ENCODE measurements at places on chromosomes 13 and 19. TPM values are rescaled to one million over a fixed set of nuclear protein-coding genes. Genes with fewer than 3 reads are reported as not detected.

POSTN gene
- 0.41 TPM for total RNA-seq

- no peaks in the 10 kb centered on the region for H3K36me3 ChIP-seq
- no peak for DNase-seq
- H3K4me3 ChIP-seq = no peak overlapping the region
- H3K27me3 ChIP-seq = peaks cover 14% of the 10 kb centered on the region
- H3K4me1 ChIP-seq = peaks cover 2% of the 10 kb centered on the region
- no peak overlapping the region for H3K27ac ChIP-seq
These were observed 24.5 kb upstream of the DPP9 start for GRCh38 chr19:4748185-4748584.

CYP4F2 gene
- not detected for total RNA-seq

GRK1 gene
- total RNA-seq = 0.54 TPM

DNA sequence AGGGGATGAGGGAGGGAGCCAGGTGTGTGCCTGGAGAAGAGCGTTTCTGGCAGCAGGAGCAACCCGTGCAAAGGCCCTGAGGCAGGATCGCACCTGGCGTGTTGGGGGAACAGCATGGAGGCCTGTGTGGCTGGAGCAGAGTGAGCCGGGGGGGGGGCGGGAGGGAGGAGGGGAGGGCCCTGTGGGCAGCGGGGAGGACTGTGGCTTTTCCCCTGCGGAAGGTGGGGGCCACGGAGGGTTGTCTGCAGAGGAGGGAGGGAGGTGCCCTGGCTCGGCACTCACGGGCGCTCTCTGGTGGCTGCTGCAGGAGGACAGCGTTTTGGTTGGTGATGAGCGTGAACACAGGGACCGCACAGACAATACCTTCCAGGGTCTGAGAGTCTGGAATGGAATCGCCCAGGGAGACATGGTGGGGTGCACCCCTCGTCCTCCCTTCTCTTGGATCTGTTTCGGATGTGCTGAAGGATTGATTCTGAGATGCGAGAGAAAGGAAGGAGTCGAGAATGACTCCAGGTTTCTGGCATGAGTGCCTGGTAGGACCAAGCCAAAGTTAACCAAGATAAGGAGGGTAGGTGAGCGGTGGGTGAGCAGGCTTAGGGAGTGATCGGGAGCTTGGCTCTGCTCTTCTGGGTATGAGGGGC, 6.5 kb downstream of the RAB11B start:
- DNase-seq = peak; percentile 78
- H3K27ac ChIP-seq = peak overlapping the region; percentile 92
- peaks cover 22% of the 10 kb centered on the region for H3K27me3 ChIP-seq

DNA sequence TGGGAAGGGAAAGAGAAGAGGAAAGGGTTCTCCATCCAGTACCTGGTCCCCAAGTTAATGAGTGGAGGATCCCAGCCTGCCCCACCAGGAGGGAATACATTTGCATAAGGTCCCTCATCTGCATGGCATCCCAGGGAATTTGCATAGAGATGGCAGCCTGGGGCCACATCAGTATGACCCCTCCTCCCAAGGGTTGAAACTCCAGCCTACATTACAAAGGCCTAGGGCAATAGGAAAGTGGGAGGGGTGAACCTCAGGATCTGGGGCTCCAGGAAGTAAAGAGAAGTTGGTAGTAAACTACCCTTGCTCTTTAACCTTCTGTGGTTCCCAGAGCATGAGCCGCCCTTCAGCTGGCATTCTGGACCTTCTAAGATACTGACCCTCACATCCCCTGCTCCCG, 6.8 kb upstream of the NECTIN2 start:
- no peak for DNase-seq
- no peak overlapping the region for H3K4me3 ChIP-seq
- no peaks in the 10 kb centered on the region for H3K36me3 ChIP-seq
- no peaks in the 10 kb centered on the region for H3K4me1 ChIP-seq

GRCh38 chr19:573519-573825, 1.1 kb downstream of the BSG start:
- peaks cover 20% of the 10 kb centered on the region for H3K4me1 ChIP-seq
- peak overlapping the region; percentile 14 for H3K27ac ChIP-seq
- DNase-seq = no peak
- peaks cover 7% of the 10 kb centered on the region for H3K27me3 ChIP-seq
- H3K4me3 ChIP-seq = peak overlapping the region; percentile 86

- no peak overlapping the region for H3K4me3 ChIP-seq
- H3K4me1 ChIP-seq = peaks cover 14% of the 10 kb centered on the region
- peaks cover 5% of the 10 kb centered on the region for H3K27me3 ChIP-seq
These were observed 174.6 kb upstream of the RNF113B start for GRCh38 chr13:98351636-98352035.

Measured in endothelial cell (in vitro differentiated cells).